ENCODE measurements at places on chromosomes 16 and 17.

GRCh38 chr16:88195911-88196465, 186.8 kb upstream of the ZNF469 start:
- DNase-seq, result no peak

- no peak for DNase-seq
These were observed 22.3 kb downstream of the ACTG1 start for GRCh38 chr17:81489998-81490992.

GRCh38 chr17:17819111-17819510, 17.7 kb downstream of the SREBF1 start:
- DNase-seq, result no peak

DNA sequence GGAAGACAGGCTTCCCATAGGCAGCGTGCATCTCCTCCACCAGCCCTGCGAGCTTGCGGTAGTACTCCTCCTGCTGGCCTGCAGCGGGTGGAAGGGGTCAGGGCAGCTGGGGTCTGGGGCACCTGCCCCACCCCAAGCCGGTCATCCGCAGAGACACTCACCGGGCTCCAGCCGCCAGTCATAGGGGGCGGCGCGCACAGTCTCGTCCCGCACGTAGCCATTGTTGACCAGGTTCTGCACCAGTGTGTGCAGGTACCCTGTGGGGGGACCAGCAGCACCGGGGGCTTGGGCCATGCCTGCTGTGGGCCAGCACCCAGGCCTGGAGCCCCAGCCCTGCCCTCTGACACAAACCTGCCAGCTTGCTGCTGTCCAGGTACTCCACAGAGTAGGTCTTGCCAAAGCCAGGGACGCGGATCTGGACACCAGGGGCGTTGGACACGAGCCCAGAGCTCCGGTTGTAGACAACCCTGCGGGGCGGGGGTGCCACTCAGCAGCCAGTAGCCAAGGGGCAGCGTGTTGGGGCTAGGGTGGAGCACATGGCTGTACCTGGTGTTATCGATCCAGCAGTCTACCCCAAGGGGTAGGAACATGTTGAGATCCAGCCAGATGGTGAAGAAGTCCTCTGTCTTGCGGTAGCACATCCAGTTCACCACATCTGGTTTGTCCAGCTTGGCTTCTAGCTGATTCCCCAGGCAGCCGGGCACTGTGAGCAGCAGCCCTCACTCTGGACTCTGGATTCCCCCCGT, 1.2 kb downstream of the LCAT start:
- DNase-seq, result no peak

- no peak for DNase-seq
These were observed 2.6 kb downstream of the C16orf78 start for GRCh38 chr16:49376206-49376605.
